ENCODE measurements at places on chromosomes 4 and X.
A peak's percentile ranks its signal among the peaks of the same experiment; 100 is the strongest.

GRCh38 chr4:648579-649292 is 23.4 kb downstream of the PDE6B start:
- no peak for DNase-seq

DNA sequence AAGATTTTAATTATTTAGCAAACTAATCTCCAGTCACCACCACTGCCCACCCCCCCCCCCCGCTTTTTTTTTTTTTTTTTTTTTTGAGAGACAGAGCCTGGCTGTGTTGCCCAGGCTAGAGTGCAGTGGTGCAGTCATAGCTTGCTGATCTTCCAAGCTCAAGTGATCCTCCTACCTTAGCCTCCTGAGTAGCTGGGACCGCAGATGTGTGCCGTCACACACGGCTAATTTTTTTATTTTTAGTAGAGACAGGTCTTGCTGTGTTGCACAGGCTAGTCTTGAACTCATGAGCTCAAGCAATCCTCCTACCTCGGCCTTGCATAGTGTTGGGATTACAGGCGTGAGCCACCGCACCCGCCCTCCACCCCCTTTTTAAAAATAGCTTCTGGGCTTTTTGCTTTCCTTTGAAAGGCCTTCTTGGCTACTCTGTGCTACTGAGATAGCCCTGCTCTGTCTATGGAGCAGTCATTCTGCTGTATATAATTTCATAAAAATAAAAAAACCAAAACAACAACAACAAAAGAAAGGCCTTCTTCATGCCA is 18.7 kb downstream of the TXLNG start:
- DNase-seq: no peak

GRCh38 chr4:49032440-49033161 is 46.5 kb downstream of the CWH43 start:
- DNase-seq: peak; percentile 36

GRCh38 chr4:181966104-181966551 is 277.1 kb upstream of the TENM3 start:
- peak; percentile 47 for DNase-seq

GRCh38 chrX:64894454-64895038 is 81.7 kb downstream of the ZC4H2 start:
- peak; percentile 46 for DNase-seq

DNA sequence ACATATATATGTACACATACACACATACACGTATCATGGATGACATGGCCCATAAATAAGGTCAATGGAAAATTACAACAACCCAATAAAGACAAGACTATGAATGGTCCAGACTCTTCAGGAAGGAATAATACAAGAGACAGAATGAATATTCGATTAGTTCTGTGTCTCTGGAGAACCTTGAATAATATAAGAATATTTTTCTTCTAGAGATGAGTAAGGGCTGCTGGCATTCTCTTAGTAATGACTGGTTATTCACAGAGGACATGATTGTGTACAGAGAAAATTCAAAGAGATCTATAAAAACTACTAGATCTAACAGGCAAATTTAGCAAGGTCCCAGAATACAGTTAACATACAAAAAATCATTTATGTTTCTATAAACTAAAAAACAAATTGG is 23.3 kb downstream of the SPIN4 start:
- peak; percentile 43 for DNase-seq

GRCh38 chr4:93317561-93317960 is 511.0 kb upstream of the ATOH1 start:
- DNase-seq: no peak

DNA sequence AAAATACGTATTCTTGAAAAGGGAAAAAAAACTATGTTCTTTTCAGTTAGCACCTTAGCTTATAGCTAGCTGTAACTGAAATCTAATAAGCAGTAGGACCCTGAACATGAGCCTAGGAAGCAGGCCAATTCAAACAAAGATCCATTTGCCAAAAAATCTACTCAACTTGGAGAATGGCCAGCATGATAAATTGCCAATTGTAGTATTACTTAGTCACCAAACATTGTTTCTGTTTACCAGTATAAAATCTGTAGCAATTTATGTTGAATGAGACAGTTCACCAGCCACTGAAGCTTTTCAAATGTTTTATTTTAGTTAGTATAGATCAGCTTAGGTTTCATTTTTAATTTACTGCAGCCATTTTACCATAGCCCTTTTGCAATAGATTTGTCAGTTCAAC is 323.6 kb upstream of the DIPK2B start:
- DNase-seq: no peak

DNA sequence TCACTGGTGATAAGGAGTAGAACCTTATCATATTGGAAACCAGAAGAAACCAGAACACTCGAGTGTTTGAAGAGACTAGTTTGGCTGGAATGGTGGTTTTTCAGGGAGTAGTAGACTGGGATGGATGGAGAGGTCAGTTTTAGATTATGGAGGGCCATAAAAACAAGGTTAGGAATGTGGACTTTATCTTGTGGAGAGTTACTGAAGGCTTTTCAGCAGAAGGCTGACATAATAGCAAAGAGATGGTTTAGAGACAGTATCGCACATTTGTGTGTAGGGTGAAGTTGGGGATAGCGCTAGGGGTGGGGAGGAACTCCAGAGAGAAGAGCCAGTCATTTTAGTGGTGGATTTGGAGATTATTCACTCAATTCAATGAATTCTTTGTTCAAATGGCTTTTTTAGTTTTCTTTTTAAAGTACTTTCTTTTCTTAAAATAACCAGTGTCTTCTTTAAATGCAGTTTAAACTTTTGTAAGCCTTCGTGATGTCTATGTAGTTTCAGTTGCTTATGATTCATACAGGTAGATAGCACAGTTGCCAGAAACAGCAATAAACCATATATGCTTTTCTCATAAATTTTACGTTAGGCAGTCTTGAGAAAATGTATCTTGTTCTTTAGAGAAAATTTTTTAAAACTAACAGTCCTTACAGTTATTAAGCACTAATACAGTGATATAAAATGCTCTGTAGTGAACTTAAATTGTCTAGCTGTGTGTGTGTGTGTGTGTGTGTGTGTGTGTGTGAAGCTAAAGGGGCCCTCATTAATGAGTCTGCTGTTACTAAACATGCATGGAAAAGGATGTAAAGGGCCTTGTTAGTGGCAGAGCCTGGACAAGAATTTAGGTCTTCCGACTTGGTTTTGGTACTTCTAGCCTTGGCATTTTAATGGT is 3.8 kb downstream of the ARHGAP10 start:
- peak; percentile 34 for DNase-seq

GRCh38 chr4:86586160-86586572 is 7.9 kb upstream of the PTPN13 start:
- peak; percentile 56 for DNase-seq

GRCh38 chr4:85200106-85200505 is 233.6 kb upstream of the WDFY3 start:
- DNase-seq: no peak

GRCh38 chrX:85052636-85053343 is 49.1 kb downstream of the APOOL start:
- DNase-seq: peak; percentile 79

Data from GM23248 (cell line).